ENCODE measurements at places on chromosomes 11 and 22. TPM values are rescaled to one million over a fixed set of nuclear protein-coding genes. Genes with fewer than 3 reads are reported as not detected.

Gene TMEM135
- total RNA-seq, result 42.0 TPM

Gene VPREB1
- total RNA-seq, result not detected

Gene DCDC1
- 20.6 TPM for total RNA-seq

Gene ADAMTS15
- total RNA-seq, result 22.9 TPM

Gene KCNK4
- total RNA-seq, result not detected

Gene CNIH2
- total RNA-seq, result 1.1 TPM

GRCh38 chr22:45304971-45305370, 4.8 kb upstream of the FAM118A start:
- DNase-seq, result no peak

DNA sequence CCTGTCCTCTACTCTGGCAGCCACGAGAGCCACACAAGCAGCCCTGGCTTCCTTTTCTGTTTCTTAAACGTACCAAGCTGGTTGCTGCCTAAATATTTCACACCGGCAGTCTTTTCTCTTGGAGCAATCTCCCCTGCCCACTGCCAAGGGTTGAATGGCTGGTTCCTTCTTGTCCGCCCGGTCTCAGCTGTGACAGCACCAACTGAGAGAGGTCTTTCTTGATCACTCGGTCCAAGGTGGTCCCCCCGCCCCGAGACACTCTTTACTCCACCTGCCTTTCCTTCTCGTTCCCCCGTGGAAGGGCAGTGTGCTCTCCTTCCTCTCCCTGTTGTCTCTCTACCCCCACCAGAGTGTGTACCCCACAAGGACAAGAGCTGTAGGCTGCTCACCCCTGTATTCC, 33.7 kb upstream of the IGSF9B start:
- DNase-seq, result no peak

GRCh38 chr11:37502202-37502601, 904.2 kb upstream of the RAG2 start:
- DNase-seq, result no peak

DNA sequence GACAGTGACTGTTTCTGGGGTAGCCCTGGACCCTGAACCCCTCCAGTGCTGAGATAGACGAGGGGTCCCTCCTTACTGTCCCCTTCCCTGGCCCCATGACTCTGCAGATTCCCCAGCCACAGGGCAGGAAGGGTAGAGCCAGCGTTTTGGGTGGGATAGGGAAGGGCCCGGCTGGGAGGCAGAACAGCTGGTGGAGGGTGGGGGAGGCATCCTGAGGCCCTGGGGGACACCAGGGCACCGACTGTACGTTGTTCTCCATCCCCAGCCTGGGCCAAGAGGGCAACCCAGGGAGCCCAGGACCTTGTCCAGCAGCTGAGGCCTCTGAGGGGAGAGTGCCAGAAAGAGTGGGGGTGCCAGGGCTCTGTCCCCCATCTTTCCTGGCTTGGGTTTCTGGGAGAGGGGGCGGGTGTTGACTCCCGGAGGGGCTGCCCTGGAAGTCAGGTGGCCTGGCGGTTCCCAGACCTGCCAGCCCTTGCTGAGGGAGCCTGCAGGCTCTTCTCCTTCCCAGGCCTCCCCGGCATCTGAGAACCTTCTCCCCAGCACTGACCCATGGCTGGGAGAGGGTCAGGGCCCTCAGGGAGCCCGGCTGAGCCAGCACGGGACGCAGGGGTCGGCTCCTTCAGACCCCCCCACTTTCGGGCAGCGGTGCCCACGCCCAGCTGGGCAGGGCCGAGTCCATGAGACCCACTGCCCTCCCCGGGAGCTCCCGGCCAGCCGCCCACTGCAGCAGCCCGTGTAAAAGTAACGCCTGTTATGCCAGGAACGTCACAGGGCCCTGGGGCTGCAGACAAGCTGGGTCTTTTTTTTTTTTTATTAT, 30.3 kb downstream of the IGF2 start:
- no peak for DNase-seq

DNA sequence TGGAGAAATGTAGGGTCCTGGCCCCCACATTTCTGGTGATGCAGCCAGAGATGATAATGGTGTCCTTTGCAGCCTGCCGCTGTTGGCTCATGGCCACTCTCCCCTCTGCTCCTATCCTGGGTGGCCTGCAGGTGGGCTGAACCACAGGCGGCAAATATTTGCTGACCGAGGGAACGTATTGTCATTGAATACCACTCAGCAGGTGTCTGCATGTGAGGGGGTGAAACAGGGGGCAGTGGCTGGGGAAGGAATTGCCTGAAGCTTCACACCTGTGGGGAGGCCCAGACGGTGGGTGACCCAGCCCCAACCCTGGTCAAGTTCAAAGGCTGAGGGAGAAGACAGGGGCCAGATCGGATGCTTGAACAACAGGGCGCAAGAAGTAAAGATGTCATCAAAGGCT, 73.3 kb upstream of the WNT11 start:
- no peak for DNase-seq

- no peak for DNase-seq
Measured at GRCh38 chr22:23827351-23827995, 11.3 kb downstream of the DERL3 start.

- peak; percentile 73 for DNase-seq
Measured at GRCh38 chr11:111602865-111603610, 789 bp downstream of the SIK2 start.

GRCh38 chr11:67351275-67352005, 1.9 kb downstream of the POLD4 start:
- DNase-seq, result peak; percentile 87

DNA sequence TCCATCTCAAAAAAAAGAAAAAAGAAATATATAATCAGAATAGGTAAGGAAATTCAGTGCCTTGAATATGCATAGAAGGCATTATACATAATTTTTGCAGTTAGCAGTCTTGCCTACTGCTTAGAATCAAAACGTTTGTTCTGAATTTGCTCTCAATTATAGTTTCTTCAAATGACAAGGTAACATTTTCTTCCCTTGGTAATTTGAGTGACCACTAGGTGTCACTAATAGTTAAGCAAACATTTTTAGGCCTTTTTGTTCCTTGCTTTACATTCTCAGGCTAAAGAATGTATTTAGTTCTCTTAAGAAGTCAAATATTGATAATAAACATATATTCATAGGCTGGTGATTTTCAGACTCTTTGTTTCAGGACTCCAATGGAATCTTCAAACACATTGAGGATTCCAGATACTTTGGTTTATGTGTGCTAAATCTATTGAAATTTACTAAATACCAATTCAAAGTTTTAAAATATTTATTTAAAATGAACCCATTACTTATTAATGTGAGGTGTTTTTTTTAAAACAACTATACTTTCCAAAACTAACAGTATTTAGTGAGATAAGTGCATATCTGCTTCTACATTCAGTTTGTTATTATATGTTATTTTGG, 55.0 kb upstream of the DEPDC7 start:
- no peak for DNase-seq

- DNase-seq, result peak; percentile 80
Measured at GRCh38 chr11:59186130-59186594, 14.2 kb downstream of the DTX4 start.

GRCh38 chr11:35162745-35163144, 23.8 kb downstream of the CD44 start:
- no peak for DNase-seq

GRCh38 chr11:32400196-32400595, 35.1 kb downstream of the WT1 start:
- no peak for DNase-seq

- DNase-seq, result peak; percentile 24
Measured at GRCh38 chr11:114134870-114135269, 75.4 kb downstream of the ZBTB16 start.

DNA sequence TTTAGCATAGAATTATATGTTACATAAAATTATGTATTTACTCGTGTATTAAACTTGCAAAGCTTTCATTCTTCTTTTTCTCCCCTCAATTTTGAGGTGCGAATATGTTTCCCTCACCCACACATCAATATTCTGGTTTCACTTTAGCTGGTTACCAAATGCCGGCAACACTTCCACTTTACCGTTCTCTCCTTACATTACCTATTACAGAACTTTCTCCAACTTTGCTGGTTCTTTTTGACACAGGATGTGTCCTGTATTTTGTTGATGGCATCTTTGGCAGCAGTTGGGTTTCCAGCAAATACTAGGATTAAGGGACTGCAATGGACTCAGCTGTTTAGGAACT, 84.9 kb downstream of the PRR5L start:
- no peak for DNase-seq

DNA sequence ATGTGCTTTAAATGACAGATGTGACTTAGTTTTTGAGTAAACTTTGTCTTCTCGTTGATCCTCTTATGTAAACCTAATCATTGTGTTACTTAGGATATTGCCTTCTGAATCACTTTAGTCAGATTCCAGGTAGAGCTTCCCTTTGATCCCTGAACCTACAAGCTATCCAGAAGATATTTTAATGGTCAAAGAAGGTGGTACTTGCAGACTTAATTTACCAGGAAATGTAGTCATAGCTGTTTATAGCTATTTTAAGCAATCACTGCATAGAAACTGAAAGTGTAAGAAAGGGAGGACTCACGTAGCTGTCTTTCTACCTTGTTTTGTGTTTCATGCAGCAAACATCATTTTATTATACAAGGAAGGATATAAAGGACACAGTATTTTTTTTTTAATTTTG, 189.5 kb downstream of the DDX10 start:
- DNase-seq, result no peak

- DNase-seq, result no peak
Measured at GRCh38 chr11:61131186-61131585, 28.9 kb downstream of the CD5 start.

DNA sequence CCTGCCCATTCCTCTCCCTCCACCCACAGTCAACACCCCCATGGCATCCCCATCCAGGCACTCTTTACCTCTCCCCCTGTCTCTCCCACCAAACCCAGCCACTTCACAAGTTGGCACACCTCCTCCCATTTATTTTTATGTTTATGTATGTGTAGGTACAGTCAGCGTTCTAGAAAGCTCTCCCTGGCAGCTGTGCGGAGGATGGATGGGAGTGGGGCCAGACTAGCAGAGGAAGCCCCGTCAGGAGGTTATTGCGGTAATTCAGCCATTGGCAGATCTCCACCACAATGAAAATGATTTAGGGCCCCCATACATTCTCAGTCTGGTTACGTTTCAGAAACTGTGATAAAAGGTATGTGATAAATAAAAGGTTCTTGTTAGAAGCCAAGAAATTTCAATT, 51.3 kb downstream of the BTG4 start:
- DNase-seq, result no peak

DNA sequence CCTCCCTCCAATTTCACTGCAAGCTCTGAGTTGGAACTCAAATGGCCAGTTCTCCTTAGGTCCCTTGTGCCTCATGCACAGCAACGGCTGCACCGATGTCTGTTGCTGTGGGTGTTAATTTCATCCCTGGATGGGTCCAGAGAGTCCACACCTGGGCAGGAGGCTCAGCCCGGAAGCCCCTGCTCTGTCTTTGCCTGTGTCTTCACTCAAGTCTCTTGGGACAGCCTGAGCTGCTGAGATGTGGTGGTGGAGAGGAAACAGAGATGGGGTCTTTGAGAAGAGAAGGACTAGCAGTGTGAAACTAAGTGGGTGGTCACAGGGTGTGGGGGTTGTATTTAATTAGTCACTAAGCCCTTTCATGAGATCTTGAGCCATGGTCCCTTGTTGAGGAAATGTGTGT, 109.3 kb downstream of the NECTIN1 start:
- DNase-seq, result no peak

Data from lung (tissue), 17 donors.